ENCODE measurements at places on chromosomes 7 and 10. TPM values are rescaled to one million over a fixed set of nuclear protein-coding genes. Genes with fewer than 3 reads are reported as not detected.
A peak's percentile ranks its signal among the peaks of the same experiment; 100 is the strongest.

GRCh38 chr10:54691331-54691730 lies 109.7 kb downstream of the PCDH15 start:
- no peak for DNase-seq

DNA sequence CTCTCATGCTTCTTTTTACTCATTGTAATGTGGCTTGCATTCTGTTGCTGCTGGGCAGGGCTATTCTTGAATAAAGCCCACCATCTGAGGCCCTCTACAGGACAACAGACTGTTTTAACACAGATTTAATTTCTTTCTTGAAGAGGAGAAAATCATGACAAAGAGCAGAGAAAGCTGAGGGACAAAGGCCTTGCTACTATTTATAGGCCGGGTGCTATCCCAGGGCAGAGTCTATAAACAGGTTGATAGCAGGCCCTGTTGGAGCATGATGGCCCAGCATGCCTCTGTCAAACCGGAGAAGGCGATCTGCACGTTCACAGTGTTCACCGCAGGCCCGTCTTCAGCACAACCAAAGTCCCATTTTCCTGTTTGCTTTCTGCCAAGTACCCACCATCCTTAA lies 3.0 kb downstream of the VIPR2 start:
- peak; percentile 46 for DNase-seq

DNA sequence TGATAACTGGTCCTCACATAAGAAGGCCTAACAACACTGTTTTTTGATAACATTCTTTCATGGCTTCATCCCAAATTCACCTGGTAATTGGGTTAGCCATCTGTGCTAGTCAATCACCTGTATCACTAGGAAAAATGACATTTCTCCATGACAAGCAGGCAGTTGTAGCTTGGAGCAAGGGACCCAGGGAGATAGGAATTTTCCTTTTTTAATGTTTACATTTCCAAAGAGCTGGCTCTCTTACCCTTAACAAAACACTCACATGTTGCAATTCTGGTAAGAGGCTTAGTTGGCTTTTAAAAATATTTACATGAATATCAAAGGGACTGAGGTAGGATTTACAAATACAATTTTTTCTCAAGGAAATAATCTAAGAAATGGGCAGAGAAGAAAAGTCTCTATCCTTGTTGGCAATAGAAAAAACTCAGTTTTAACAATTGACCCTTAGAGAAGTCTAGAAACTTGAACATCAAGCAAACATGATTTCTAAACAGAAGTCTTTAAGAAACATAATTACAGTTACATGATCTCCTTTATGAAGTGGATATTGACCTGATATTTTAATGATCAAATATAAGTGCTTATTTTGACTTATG lies 16.1 kb upstream of the AKR1C1 start:
- no peak for DNase-seq

- DNase-seq = no peak
Measured at GRCh38 chr7:112989531-112989930, 97.1 kb downstream of the GPR85 start.

DNA sequence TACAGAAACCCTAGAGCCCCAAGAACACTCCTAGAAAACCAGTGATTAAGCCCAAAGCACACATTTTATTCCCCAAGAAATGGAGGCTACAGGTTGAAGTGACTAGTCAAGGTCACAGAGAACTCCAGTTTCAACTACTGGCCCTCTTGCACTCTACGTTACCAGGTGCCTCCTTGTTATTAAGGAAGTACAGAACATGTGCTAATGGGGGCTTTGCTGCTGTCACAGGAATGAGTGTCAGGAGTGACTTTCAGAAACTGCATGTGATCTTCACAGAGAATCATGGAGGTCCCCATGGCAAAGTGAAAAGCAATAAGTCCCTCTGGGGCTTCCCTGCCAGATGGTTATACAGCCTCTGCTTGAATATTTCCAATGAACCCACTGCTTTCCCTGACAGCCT lies 19.3 kb downstream of the JAZF1 start:
- no peak for DNase-seq

DNA sequence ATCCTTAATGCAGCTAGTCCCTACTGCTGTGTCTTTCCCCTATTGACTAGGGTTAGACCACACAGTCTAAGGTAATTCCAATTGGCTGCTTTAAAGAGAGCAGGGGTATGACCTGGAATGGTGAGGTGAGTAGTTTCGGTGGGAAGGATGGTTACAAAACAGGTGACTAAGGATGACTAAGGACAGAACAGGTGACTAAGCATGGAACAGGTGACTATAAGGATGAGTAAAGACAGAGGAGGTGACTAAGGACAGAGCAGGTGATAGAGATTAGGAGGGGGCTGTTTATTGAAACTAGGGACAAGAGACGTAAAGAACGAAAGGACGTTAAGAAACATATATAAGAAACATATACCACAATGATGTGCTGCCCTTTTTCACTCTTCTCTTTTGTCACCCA lies 145.1 kb upstream of the TMEM106B start:
- no peak for DNase-seq

- no peak for DNase-seq
Measured at GRCh38 chr10:1521741-1522140, 215.6 kb downstream of the ADARB2 start.

GRCh38 chr10:48447356-48448215 lies 141.1 kb downstream of the MAPK8 start:
- DNase-seq = no peak

GRCh38 chr7:154591544-154591943 lies 411.4 kb downstream of the PAXIP1 start:
- DNase-seq = no peak

- peak; percentile 33 for DNase-seq
Measured at GRCh38 chr10:55426138-55426537, 625.1 kb upstream of the PCDH15 start.

GRCh38 chr10:84230359-84230758 lies 5.0 kb upstream of the LRIT2 start:
- no peak for DNase-seq

DNA sequence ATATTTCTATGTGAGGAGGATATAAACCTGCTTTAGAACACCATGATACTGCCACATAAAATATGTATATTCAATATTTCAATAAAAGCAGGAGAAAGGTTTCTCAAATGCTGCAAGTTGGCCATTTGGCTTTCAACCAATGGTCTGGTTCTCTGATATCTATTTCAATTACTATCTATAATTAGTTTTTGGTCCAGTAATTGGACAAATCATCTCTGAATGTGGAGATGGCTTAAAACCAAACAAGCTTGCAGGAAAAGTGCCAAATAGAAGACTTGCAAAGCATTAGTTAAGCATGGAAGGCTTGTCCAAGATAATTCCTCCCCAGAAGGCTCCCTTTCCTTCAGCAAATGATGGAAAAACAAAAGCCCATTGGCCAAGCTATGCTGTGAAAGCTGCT lies 140.1 kb downstream of the CPEB3 start:
- no peak for DNase-seq

GRCh38 chr10:124975977-124976514 lies 34.1 kb downstream of the ZRANB1 start:
- DNase-seq = no peak

- DNase-seq = peak; percentile 66
Measured at GRCh38 chr10:103839872-103840739, 15.3 kb downstream of the SH3PXD2A start.

DNA sequence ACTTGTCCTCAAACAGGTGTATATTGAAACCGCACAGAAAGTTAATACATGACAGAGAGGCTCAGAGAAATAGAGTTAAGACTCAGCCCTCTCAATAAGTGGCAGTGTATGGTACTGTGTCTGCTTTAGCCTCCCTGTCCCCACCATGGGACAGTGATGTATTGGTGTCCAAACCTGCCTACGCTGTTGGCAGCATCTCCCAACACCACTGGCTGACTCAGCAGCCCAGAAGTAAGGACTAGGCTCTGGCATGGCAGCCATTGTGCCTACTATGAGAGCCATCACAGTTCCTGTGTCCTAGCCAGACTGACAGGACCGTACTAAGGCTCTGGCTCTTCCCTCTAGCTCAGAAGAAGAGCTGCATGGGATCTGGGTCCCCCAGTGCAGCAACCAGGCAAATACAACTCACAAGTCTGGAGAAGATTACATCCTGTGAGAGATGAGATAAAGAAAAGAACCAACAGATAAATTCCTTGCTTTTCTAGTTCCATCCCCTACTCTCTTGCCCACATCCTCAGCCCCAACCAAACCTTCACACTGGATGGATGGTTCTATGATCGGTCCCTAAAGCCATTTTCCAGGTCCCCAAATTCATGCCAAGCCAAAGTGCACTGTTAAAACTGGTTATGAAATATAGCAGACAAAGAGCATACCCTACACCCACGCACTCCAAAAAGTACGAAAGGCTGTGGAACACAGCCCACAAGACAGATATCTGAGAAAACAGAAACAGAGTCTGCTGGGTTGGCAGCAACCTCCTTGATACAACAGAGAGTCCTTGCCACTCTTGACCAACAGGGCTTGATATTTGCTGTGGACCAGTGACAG lies 44.1 kb upstream of the DMTF1 start:
- DNase-seq = no peak

GRCh38 chr7:121420976-121421375 lies 24.9 kb upstream of the FAM3C start:
- DNase-seq = no peak

DNA sequence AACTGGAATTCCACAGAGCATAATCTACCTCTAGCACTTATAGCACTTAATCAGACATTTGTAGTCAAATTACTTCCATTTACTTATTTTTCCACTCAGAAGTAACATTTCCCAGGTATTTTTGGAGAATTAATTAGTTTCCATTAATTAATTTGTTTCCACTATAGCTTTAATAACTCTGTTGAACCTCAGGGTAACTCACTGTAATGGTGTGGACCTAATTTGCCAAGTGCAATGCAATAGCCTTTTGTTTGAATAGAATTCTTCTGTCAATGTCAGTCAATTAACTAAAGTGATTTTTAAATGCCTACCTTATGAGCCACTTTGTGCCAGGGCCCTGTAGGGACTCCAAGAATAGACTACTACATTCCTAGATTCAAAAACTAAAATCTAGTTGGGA lies 115.4 kb downstream of the CSTF2T start:
- no peak for DNase-seq

DNA sequence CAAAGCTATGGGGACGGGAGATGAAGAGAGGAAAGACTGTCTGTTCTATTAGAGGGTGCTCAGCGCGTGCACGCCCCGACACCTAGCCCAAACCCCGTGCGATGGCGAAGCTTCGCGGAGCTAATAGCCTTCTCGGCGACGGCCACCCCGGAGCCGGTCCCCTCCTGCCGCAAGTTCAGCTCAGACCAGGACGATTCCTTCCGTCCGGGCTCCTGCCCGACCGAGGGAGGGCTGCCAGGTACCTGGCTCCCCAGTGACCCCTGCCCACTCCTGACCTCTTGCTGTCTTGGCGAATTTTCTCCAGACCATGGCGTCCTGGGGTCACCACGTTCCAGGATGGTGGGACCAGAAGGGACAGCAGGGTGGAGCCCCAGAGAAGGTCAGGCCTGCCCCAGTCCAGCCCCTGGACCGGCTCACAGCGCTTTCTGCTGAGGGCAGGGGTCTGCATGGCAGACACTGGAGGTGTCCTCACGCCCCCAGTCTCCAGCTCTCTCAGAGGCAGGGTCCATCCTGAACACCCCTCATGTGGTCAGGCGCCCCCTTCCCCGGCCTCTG lies 36.7 kb downstream of the UNCX start:
- no peak for DNase-seq

DNA sequence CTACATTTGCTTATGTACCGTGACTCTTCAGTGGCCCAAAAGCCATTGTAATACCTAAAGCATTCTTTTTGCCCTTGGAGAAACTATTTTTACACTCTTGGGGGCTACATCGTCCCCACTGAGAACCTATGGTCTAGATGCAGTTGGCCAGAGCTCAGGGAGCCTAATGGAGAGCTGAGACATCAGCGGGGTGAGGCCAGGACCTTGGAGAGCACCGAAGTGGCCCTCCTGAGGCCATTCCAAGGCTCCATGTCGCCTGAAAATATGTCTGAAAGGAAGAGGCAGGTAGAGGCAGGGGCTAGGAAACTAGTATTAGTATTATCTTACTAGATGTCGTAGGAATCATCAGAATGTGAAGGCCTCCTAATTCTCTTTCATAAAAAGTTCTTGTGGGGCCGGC lies 4.9 kb downstream of the PKD2L1 start:
- peak; percentile 58 for DNase-seq

DNA sequence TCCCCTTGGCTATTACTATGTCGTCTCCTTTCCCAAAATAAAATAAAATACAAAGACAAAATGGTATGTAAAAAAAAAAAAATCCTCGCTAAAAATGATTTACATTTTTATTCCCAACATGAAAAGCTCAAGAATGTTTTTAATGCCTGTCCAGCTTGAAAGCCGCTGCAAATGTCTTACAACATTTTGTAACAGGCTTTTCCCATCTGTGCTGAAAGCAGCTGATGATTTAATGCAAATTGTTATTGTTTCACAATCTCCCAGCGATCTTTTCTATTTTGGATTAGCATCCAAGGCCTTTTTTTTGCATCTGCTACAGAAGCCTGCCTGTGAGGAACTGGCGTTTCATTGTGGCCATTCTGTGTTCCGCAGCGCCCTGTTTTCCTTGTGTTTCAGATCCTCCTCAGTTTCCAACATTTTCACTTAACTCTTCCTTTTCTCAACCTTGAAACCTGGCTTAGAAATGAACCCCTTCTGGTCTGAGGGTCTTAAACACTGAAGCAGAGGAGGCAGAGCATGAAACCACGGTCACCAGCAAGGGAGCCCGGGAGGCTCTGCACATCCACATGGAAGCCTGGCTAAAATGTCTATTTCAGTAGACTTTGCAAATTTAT lies 712.1 kb downstream of the PARD3 start:
- no peak for DNase-seq

DNA sequence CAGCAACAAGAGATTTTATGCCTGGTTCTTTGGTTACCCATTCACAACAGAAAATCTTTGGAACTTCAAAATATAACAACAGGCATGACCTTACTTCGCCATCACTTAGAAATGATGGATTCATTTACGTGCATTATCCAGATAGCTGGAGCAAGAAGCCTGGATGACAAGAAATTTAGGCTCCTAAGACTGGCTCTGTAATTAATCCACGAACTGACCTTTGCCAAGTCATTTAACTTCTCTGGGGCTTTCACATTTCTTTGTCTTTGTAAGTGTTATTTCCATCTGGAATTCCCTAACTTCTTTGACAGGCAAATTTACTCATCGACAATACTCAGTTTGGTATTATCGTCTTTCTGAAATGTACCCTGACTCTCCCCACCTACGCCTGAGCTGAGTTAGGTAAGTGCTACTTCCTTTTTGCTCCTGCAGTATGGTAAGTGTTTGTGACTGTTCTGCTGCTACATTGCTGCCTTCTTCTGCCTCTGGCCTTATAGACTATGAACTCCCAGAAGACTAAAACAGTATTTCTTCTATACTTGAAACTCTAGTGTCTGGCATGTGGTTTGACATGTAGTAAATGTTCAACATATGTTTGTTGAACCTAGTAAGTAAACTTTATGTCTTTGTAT lies 5.5 kb upstream of the MDFIC start:
- DNase-seq = no peak

- DNase-seq = no peak
Measured at GRCh38 chr7:98241674-98242241, 10.3 kb downstream of the TECPR1 start.

RNF32 gene
- total RNA-seq = 0.83 TPM

CALML5 gene
- not detected for total RNA-seq

TSPAN14 gene
- total RNA-seq = 46.6 TPM

OR2A5 gene
- not detected for total RNA-seq

FOXI2 gene
- 0.29 TPM for total RNA-seq

KCNH2 gene
- total RNA-seq = 4.5 TPM

STEAP1B gene
- 3.2 TPM for total RNA-seq

GLI3 gene
- total RNA-seq = 43.0 TPM

STX1A gene
- 9.3 TPM for total RNA-seq

FIS1 gene
- 121 TPM for total RNA-seq

DEPP1 gene
- 1.7 TPM for total RNA-seq

BHLHA15 gene
- 1.4 TPM for total RNA-seq

PNLIPRP3 gene
- not detected for total RNA-seq

EDRF1 gene
- total RNA-seq = 48.2 TPM

PILRA gene
- 3.3 TPM for total RNA-seq

HOXA6 gene
- total RNA-seq = not detected

SDHAF3 gene
- total RNA-seq = 18.7 TPM
